NCI-H510A (cell line): ENCODE measurements at places on chromosomes 13 and 19.

DNA sequence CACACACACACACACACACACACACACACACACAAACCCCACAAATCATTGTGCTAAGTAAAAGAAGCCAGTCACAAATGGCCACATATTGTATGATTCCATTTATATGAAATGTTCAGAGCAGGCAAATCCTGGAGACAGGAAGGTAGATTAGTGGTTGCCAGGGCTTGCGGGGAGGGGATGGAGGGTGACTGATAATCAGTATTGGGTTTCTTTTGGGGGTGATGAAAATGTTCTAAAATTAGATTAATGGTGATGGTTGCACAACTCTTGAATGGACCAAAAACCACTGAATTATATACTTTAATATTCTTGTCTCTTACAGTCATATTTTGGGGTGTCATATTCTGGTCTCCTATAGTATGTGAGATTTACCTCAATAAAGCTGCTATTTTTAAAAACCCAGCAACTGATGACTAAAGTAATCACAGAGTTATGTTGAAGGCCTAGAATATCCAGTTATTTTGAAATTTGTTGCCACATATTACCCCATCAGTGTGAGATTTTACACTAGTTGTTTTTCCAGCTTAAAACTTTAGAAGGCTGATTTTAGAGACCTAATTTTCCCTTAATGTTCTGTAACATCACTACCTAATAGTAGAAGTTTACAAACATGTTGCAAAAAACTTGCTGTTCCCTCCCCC is 20.3 kb downstream of the FLT1 start:
- DNase-seq: no peak

DNA sequence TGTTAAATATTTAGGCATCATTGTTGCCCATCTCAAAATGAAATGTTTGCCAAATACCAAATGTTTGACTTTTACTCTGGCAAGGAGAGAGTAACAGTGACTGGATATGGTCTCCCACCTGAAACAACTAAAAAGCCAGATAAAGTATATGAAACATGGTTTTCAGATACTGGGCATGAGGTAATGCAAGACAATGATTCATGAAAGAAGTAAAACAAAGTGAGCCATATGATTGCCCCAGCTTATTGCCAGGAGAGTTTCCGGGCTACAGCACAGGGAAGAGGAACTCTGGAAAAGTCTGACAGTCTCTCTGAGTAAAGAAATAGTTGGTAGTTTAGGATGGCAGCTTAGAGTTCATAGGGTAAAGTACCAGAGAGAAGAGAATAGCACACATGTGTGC is 354.6 kb downstream of the DNAJC15 start:
- no peak for DNase-seq

DNA sequence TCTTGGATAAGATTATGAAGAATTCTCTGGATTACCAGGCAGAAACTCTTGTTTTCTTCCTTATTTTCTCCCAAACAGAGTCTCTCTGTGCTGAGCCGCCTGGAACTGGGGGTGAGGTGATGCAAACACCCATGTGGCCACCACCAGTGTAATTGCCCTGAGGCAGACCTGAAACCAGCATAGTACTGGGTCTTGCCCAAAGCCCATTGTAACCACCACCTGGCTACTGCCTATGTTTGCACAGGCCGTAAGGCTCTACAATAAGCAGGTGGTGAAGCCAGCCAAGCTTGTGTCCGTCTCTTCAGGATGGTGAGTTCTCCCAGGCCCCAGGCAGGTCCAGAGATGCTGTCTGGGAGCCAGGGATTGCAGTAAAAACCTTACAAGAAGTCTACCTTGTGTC is 18.9 kb upstream of the KBTBD7 start:
- no peak for DNase-seq

DNA sequence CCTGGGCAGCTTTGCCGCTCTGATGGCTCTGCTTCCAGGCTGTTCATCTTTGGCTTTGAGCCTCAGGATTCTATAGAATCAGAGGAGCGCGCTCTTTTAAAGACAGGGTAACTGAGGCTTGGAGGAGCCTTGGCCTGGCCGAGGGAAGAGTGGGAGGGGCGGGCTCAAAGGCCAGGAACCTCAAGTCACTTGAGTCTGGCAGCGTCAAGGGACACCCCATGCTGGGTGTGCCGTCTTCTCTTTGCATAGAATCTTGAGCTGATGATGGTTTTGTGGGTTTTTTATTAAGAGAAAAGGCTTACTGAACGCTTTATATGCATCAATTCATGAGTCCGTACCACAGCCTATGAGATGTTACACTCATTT is 1.1 kb downstream of the PGLS start:
- no peak for DNase-seq

- no peak for DNase-seq
Observed at GRCh38 chr13:92682832-92683517, 543.6 kb upstream of the GPC6 start.

- no peak for DNase-seq
Observed at GRCh38 chr19:43684326-43684725, 14.4 kb upstream of the PLAUR start.

DNA sequence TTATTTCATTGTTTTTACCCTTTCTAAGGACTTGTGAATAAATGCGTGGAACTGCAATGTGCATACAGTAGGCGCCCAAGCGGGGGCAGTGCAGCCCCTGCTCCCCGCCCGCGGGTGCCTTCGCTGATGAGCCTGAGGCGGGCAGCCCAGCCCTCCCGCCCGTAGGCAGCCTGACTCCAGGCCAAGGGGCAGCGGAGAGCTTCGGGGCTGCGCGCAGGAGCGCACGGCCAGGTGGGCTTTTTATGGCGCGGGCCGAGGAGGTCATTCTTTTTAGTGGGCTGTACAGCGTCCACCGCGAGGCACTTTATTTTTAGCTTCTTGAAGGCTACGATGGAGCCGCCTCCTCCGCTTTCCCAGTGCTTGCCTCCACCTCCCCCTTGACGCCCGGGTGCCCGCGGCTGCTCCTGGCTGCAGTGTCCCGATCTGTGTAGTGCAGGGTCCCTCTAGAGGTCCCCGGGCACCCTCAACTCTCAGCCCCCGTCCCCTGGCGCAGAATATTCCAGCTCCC is 60.5 kb downstream of the CCNE1 start:
- no peak for DNase-seq

GRCh38 chr13:78137404-78138142 is 218.9 kb upstream of the EDNRB start:
- no peak for DNase-seq

GRCh38 chr13:36163286-36163685 is 32.1 kb upstream of the DCLK1 start:
- DNase-seq: no peak

DNA sequence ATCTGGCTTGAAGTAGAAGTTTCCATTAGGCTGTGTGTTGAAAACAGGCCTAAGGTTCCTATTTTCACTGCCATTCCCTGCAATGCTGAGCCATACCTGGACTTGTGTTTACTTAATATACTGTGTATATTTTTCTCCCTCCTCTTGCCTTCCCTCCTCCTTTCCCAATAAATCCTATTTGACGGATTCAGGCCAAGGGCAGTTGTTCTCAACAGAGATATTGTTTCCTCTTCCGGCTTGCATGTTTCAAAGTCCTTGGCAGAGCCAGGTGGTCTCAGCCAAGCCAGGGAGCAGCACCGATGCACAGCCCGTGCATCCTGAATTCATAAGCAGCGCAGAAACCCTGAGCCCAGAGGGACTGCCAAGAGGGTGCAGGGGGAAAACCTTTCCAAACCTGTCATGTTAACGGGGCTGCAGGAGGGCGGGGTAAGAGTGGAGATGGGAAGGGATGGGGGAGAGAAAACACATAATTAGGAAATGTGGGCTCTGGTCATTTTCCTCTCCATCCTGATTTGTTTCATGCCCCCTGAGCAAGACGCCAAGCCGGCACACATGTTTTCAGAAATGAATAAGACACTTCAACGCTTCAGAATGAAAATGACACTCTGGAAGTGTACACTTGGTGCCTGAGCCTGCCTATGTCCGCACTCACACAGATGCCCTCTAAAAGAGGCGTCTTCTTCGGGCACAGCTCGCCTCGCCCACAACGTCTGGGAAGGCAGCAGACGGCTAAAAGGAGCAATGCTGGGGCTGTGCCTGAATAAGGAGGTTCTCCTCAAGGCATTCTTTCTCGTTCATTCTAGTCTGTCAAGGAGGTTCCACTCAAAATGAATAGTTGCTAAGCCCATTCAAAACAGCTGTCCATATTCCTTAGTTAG is 149.3 kb upstream of the UBL3 start:
- no peak for DNase-seq
